ENCODE measurements at places on chromosomes 16 and 17.

DNA sequence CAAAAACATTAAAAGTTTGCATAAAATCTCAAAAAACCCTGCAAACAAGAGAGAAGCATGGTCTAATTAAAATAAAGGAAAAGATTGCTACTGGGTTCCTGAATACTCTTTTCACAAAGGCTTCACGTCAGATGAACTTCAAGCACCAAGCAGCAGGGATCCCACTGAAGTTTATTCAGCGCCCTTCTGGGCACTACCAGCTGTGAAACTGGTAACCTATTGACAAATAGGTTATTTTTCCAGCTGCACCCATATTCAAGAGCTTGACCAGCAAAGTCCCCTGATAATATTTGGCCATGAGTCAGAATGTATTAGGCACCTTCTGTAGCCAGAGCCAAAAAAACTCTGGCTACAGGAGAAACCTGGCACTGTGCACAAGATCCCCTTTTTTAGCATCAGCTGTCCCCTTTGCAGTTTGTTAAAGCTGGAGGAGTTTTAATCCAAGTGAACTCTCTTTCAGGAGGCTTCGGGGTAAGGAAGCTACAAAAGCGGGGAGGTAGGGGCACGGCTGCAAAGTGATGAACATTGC lies 60.3 kb downstream of the GRIN2A start:
- DNase-seq, result no peak

DNA sequence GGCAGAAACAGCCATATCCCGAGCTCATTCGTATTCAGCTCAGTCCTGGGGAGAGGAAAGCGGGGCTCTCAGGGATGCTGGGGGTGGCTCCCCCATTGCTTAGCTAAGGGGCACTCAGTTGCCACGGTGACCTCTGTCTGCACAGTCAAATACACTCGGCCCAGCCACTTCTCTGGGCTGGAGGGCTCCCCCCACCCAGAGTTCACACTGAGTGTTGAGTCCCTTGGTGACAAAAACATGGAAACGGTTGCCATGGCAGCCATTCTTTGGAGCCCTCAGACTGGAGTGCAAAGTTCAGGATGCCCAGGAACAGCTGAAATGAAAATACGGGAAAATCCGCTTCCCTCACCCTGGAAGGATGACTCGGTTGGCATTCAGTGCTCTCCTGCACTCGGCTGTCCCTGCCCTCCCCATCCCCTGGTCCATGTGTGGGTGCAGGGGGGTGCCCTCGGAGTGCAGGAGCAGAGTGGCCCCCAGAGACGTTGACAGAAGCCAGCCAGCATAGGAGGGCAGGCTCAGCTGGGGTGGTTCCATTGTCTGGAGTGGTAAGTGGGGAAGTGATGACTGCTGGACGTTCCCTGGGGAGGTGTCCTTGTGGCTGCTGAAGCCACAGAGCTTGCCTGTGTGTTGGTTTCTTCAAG lies 216.5 kb downstream of the NTN1 start:
- DNase-seq, result peak; percentile 64

GRCh38 chr17:16418685-16419068 lies 3.3 kb downstream of the TRPV2 start:
- DNase-seq, result no peak

- no peak for DNase-seq
Measured at GRCh38 chr16:88368994-88369393, 13.8 kb upstream of the ZNF469 start.

GRCh38 chr17:36461330-36462110 lies 25.0 kb upstream of the ZNHIT3 start:
- no peak for DNase-seq

GRCh38 chr16:70156207-70156978 lies 17.2 kb upstream of the CLEC18C start:
- DNase-seq, result peak; percentile 56

GRCh38 chr17:68782789-68783188 lies 172.4 kb downstream of the ABCA8 start:
- peak; percentile 81 for DNase-seq

DNA sequence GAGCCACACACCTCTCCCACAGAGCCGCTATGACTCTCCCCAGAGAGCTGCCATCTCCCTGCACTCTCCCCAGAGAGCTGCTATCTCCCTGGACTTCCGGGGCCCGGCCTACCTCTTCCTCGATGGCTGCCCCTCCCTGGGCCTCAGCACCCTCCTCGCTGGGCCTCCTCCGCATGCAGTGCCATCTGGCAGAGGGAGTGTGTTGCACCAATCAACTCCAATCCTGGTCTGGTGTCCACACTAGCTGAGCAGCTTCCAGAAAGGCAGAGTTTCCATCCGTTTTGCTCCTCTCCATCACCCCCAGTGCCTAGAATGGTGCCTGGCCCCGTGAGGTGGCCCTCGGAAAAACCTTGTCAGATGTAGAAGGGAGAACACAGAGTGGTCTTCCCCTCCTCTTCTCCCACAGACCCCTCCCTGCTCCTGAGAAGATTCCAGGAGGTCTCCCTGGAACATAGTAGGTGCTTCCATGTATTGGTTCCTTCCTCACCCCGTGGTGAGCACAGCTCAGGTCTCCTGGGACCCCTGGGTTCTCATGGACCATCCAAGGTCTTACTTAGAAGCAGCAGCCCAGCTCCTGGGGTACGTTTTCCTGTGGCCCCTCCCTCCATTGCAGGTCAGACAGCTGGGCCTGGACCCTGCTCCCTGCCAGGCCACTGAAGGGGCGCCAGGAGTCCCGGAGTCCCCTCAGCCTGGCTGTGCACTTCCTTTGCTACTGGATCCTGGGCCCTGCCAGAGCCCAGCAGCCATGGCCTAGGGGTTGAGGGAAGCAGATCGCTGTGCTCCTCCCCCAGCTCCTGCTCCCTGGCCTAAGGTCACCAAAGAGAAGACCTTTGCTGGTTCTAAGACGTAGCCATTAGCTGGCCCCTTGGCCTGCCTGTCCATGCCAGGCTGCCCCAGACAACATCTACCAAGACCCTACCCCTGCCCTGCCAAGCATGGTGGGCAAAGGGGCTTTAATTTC lies 233.8 kb upstream of the GSE1 start:
- peak; percentile 63 for DNase-seq

- no peak for DNase-seq
Measured at GRCh38 chr17:31073411-31073810, 21.4 kb upstream of the NF1 start.

Data from suprapubic skin (tissue), 4 donors.